ENCODE measurements at places on chromosomes 16 and 17.
A peak's percentile ranks its signal among the peaks of the same experiment; 100 is the strongest.

GRCh38 chr16:67965668-67966548 is 2.5 kb downstream of the SLC12A4 start:
- DNase-seq, result no peak

GRCh38 chr16:3998793-3999478 is 117.3 kb downstream of the ADCY9 start:
- DNase-seq, result no peak

DNA sequence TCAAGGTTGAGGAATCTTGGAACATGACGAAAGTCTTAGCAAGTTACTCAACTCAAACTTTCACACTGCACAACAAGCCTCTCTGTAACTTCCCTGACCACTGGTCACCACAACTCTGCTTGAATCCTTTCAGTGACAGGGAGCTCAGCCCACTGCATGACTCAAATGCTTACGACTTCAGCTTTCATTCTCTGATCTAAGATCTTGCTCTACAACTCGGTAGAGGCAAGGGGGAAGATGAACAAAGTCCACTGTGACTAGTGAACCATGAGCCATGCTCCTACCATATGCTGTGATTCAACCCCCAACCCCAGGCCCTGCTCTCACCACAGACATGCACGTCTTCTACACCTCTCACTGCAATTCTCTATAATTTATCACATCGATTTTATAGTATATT is 160.9 kb downstream of the SLC39A11 start:
- no peak for DNase-seq

DNA sequence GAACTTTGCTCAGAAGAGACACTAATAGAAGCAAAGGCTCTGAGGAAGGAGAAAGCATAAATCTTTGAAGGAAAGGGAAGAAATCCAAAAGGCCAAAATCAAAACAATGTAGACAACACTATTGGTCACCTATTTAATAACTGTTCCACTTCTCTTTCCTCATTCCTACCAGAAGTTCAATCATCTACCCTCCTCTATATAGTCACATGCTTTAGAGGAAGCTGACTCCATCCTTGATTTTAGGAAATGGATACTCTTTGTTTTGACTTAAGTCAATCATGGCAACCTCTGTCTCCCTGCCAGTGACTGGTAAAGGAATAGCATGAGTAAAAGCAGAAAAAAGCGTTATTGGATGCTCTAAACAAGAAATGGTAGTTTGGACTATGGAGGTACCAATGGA is 7.3 kb downstream of the BRIP1 start:
- DNase-seq, result no peak

DNA sequence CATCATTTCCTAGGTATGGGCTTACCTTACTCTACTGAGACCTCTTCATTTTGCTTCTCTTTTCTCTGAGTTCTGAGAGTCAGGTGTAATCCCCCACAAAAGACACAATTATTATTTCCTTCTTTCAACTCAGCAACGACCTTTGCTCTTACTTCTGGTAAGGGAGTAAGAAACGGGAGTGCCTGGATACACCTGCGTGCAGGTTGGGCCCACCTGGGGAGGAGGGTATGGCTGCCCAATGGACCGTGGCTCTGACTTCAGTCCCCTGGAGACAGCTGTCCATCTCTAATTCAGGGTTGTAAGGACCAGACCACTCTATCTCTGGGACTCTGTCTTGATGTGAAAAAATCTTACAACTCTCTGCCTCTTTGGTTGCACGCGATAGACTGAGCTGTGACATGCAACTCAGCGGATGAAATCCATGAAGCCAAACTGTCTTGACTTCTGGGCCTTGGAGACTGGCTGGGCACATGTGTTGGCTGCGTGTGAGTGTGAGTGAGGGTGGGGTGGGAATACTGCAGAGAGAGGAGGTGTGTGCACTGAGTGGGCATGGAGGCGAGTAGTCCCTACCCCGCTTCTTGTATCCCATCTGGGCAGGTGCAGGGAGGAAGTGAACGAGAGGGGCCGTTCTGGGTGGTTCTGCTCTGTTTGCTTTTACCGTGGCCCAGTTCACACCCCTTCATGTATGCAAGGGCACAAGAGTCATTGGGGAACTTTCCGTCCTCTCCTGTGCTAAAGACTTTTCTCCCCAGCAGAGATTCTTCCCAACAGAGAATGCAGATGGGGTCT is 1.2 kb downstream of the TMEM238L start:
- no peak for DNase-seq

DNA sequence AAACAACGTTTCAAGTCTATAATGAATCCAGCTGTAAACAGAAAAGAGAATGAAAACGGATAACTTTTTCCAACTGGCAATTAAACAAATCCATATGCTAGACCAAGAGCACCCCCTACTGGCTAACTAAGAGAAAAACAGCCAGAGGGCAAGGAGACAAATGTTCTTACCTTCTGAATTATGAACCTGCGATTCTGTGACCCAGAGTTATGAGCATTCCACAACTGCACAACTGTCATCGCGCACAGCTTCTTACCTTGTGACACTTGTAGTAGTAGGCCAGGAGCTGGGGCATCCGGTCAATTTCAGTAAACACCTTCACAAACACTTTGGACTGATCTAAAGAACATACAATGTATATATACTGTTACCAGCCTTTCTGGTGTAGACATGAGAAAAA is 18.6 kb downstream of the COG7 start:
- no peak for DNase-seq

DNA sequence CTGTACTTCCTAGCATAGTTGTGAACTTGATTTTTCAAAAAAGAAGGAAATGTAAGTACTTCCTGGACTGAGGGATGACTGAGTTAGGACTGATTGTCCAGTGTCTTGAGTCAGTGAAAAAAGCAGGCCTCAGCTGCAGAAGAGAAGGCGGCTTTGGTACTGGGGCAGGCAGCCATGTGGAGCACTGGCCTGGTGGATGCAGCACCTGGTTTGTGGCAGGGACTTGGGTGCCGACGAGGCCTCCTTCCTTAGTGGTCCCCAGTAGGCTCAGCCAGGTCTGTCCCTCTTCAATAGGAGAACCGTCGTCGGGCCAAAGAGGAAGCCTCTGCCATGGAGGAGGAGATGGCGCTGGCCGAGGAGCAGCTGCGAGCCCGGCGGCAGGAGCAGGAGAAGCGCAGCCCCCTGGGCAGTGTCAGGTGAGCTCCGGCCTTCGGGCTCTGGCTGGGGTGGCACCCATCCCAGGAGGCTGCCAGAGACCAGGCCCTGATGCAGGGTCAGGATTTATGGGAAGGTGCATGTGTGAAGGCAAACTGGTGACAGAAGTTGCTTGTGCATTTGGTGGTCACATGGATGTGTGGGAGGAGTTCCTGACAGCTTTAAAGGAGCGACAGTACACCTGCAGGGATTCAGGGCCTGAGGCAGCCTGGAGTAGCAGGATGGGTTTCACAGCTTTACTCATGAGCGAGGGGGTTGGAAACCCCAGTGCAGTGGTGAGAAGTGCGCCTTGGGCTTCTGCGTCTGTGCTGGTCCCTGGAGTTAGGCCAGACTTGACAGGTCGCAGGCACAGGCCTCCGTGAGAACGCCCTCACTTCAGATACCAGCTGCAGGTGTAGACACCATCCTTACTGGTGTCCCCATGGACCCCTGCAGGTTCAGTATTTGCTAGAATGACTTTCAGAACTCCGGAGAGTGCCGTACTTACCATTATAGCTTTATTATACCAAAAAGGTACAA is 17.3 kb downstream of the DHX38 start:
- DNase-seq, result no peak

GRCh38 chr17:59761385-59762048 is 54.1 kb downstream of the VMP1 start:
- no peak for DNase-seq

DNA sequence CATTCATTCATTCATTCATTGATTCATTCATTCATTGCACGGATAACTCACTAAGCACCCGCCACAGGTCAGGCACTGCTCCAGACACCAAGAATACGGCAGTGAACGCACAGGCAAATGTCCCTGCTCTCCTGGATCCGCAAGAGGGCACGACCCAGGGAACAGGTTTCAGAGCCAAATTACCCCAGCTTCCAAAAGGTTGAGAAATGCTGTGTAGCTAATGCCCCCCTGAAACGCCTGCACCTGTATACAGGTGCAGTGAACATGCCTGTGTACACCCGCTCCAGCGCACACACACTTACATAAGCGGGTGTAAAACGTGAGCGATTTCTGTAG is 9.6 kb upstream of the UBE2I start:
- no peak for DNase-seq

- DNase-seq, result no peak
Observed at GRCh38 chr16:75445298-75445697, 12.0 kb upstream of the CFDP1 start.

DNA sequence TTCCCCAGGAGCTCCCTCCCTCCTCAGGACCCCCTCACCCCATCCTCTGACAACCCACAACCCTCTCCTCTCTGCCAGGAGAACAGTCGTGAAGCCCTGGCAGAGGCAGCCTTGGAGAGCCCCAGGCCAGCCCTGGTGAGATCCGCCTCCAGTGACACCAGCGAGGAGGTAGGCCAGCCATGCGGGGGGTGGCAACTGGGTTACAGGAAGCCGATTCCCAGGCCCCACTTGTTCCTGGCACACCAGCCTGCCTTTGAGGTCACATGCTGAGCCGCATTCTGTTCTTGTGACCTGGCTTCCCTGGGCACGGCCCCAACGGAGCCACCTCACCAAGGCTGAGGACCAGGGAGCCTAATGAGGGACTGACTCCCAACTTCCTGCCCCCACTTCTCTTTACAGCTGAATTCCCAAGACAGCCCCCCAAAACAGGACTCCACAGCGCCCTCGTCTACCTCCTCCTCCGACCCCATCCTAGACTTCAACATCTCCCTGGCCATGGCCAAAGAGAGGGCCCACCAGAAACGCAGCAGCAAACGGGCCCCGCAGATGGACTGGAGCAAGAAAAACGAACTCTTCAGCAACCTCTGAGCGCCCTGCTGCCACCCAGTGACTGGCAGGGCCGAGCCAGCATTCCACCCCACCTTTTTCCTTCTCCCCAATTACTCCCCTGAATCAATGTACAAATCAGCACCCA is 7.9 kb downstream of the NAT9 start:
- DNase-seq, result no peak

- DNase-seq, result no peak
Observed at GRCh38 chr16:27232061-27232900, 29.0 kb downstream of the KDM8 start.

DNA sequence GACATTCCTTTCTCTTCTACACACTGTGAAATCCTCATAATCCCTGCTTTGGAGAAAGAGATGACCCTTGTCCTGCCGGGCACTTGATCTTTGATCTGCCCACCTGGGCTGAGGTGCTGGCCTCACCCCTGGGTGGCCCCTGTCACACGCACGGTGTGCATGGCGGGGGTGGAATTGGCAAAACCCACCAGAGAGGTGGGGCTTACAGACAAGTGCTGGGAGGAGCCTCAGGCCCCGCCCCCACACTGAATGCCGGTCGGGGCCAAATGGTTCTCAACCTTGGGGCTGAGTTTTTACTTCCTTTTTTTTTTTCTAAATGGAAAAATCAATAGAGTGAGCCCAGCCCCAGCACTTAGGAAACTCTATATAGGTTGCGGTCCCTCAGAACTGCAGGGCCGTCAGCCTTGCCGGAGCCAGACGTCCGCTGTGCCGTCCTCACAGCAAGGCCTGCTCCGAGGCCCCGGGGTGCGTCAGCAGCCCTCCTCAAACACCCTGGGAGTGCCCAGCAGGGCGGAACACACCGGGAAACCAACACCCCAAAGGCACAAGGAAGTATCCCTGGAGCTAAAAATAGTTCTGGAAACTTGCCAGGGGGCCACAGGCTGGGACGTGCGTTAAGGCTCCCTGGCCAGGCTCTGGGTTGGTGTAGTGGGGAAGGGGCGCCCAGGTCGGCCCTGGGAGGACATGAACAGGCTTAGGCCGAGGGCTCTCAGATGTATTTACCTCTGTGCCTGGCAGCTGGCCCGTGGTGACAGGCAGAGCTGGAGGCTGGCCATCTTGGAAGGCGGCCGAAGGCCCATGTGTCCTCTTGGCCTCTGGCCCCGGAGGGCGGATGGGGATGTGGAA is 11.0 kb downstream of the GPRC5C start:
- DNase-seq, result peak; percentile 65

- no peak for DNase-seq
Observed at GRCh38 chr16:60199150-60199549, 1465.0 kb upstream of the GOT2 start.

DNA sequence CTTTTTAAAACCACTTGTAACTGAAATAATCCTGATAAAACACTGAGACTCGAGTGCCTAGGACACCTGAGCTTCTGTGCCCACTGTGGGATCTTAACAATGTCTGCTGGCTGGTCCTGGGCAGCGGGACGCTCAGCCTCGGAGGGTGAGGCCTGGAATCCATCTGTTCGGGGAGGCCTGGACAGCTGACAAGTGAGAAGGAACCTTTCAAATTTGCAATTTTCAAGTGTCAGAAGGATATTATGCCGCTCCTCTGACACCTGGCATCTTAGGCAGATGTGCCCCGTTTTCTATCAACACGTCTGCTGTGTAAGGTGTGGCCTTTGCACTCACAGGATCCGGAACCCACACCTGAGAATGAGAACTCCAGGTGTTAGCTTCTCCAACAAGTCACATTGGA is 33.1 kb upstream of the C16orf78 start:
- DNase-seq, result no peak

DNA sequence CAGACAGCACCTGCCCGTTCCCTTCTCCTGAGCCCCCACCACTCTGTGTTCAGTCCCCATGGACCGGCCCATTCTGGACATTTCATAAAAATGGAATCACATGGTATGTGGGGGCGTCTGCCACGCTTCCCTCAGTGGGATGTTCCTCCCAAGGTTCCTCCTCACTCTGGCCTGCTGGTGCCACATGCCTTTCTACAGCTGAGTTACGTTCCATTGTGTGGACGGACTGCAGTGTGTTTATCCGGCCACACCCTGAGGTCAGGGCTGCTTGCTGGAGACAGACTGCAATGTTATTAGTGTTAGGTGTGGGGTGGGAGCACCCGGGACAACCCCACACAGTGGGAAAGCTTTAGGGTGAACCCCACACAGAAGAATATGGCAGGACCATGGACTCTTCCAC is 5.9 kb upstream of the AATK start:
- no peak for DNase-seq

DNA sequence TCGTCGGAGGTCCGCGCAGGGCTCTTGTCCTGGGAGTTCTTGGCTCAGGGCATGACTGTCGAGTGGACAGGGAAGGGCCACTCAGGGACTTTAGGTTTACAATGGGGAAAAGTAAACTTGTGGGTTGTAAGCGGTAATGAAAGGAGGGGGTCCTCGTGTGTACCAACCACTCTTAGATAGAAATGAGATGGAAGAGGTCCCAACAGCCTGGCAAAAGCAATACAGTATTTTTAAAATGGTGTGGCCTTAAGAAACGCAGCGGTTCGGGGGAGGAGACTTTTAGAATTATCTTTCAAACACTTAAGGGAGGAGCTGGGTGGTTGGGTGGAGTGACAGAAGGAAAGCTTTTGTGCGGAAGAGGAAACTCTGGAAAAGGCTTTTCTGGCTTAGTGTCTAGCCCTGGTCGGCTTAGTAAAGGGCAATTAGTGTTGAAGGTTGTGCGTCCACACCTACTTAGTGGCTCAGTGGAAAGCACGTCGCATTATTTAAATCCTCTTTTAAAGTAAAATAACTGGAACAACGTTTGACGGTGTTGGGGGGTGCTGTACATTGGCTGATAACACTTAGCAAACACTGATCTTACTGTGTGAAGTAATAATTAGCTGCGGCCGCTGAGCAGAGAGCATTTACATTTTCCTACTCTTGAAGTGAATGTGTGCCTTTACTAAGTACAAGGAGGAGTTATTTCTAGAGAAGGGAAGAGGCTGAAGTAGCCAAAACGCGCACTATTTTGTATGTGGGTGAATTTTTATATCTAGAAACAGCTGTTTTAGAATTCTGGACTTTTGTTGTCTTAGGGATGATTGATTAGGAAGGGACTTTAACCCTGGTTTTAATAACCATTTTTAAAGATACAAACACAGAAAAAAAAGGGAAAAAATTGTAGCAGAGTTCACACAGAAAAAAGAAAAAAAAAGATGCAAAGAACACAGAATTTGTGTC is 1.0 kb downstream of the WSB1 start:
- no peak for DNase-seq

Data from progenitor cell of endocrine pancreas (in vitro differentiated cells).